ENCODE measurements at places on chromosomes 7 and 10. TPM values are rescaled to one million over a fixed set of nuclear protein-coding genes. Genes with fewer than 3 reads are reported as not detected.

DNA sequence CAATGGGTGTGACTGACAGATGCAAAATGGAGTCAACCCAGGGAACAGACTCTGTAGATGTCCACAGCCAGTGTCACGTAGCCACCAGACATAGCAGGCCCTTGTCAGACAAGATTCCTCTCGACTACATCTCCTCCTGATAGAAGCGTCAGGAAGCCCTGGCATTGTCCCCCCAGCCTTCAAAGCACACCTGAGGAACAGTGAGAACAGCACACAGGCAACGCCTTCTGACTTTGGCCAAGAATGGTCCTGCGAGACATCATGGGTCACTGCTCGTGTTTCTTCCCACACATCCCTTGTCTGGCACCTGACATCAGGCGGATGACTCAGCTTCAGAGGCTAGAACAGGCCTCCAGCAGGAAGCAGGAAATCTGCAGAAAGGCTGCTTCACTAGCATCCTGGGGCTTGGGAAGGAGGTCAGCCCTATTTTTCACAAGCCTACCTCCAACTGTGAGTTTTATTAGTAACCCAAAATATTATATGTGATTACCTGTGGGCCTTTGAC, 52.8 kb upstream of the GPR26 start:
- no peak for DNase-seq
- no peak overlapping the region for H3K27ac ChIP-seq
- H3K4me3 ChIP-seq: no peak overlapping the region

DNA sequence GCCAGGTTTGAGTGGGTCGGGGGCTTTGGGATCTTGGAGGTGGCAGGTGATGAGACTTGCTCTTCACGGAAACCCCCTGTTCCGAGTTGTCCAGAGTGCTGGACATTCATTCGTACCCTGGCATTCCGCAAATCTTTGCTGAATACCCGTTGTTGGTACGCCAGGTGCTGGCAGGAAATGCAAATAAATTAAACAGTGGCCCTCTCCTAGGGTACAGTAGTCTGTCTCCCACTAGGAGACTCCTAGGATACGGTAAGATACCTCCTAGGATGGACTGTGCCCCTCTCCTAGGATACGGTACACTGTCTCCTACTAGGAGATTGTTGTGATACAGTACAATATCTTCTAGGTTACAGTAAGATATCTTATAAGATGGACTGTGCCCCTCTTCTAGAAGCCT, 544 bp downstream of the SEC23IP start:
- peaks cover 14% of the 10 kb centered on the region for H3K36me3 ChIP-seq
- no peak for DNase-seq
- H3K27ac ChIP-seq: peak overlapping the region; percentile 94
- H3K4me1 ChIP-seq: peaks cover 37% of the 10 kb centered on the region
- peak overlapping the region; percentile 94 for H3K4me3 ChIP-seq
- H3K27me3 ChIP-seq: no peaks in the 10 kb centered on the region

DNA sequence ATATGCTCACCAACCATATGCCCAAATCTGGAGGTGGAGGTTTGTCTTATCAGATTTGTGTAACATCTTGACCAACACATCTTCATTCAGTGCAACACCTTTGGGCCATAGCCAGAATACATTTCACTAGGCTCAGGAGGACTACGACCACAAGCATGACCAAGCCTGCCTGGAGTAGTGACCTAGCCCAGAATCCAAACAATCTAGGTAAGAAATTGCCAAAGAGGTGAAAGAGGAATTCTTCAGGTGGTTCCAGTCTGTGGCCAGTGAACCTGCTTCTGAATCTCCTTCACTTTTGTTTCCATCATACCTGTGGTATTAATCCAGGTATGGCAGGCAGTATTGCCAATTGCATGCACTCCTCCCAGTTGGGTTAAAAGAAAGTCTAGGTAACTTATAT, 112.8 kb upstream of the RAB18 start:
- peaks cover 20% of the 10 kb centered on the region for H3K27me3 ChIP-seq
- no peak overlapping the region for H3K4me3 ChIP-seq
- no peaks in the 10 kb centered on the region for H3K4me1 ChIP-seq
- DNase-seq: no peak

GRCh38 chr7:112092306-112092705, 113.9 kb downstream of the DOCK4 start:
- no peak overlapping the region for H3K27ac ChIP-seq
- H3K4me1 ChIP-seq: no peaks in the 10 kb centered on the region
- DNase-seq: no peak
- H3K36me3 ChIP-seq: no peaks in the 10 kb centered on the region

HECTD2 gene
- total RNA-seq: 1.4 TPM
